Astrocyte of the hippocampus (primary cell): ENCODE measurements at places on chromosomes 4 and X.

- DNase-seq: no peak
Observed at GRCh38 chr4:120088507-120088906, 21.9 kb upstream of the MAD2L1 start.

- DNase-seq: no peak
Observed at GRCh38 chr4:5213087-5213595, 161.9 kb downstream of the STK32B start.

- DNase-seq: no peak
Observed at GRCh38 chr4:82906469-82906868, 5.9 kb downstream of the THAP9 start.

DNA sequence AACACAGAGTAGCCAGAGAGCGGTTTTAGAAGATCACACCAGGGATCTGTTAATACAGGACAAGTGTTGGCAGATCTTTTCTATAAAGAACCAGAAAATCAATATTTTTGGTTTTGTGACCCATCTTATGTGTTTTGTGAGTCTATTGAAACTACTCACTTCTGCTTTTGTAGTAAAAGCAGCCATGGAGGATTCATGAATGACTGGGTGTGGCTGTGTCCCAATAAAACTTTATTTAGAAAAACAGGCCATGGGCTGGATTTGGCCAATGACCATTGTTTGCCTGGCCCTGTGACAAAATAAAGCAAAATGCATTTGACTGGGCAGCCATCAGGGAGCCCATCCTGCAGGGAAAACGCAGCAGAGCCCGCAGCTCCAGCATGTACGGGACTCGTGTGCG is 99.9 kb upstream of the ADRA2C start:
- DNase-seq: no peak

GRCh38 chr4:26870576-26871262 is 10.1 kb downstream of the STIM2 start:
- DNase-seq: no peak

DNA sequence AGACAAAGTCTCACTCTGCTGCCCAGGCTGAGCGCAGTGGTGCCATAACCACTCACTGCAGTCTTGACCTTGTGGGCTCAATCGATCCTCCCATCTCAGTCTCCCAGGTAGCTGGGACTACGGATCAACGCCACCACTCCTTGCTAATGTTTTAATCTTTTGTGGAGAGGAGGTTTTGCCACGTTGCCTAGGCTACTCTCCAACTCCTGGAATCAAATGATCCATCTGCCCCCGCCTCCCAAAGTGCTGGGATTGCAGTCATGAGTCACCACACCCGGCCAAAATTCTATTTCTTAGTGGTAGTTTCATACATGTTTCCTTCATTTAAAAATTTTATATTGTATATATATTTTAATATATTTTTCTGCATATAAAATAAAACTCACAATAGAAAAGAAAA is 125.8 kb upstream of the CLNK start:
- DNase-seq: peak; percentile 16

- peak; percentile 58 for DNase-seq
Observed at GRCh38 chrX:50877310-50877709, 33.2 kb upstream of the BMP15 start.

GRCh38 chr4:72239487-72240116 is 207.8 kb downstream of the NPFFR2 start:
- DNase-seq: no peak

GRCh38 chrX:103248553-103248952 is 6.4 kb downstream of the TCEAL8 start:
- DNase-seq: peak; percentile 14

DNA sequence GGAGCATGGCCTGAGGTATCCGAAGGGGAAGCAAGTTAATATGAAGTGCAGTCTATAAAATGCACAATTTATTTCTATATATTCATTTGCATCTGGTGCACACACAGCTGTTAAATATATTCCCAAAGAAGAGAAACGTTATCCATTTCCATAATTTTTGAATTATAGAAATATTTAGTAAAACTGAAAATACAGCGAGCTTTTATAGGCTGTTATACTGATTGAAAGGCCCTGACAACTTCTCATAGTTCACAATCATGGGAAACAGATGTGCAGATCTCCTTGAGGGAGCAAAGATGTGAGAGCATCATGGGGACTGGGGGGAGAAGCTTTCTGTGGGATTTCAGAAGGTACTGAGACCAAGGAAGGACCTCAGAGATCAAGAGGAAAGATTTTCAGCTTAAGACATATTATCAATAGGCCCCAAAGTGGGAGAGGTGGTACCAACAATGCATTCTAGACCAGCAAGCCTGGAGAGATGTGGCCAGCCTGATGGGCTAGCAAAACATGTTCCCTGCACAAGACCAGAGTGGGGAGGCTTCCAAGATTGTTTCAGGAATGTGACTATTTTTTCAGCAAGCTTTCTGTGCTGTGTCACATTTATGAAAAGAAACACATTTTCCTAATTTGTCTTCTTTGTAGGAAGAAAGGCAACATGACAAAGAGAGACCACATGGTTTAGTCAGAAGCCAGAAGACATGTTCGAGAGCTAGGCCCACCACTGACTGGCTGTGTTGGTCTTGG is 256.0 kb upstream of the SFRP2 start:
- DNase-seq: peak; percentile 36

- no peak for DNase-seq
Observed at GRCh38 chrX:137566746-137567679, 1.1 kb downstream of the ZIC3 start.

GRCh38 chr4:101989551-101989950 is 199.0 kb downstream of the BANK1 start:
- DNase-seq: peak; percentile 19
